Aorta (tissue), 5 donors: ENCODE measurements at places on chromosomes 16 and 17. TPM values are rescaled to one million over a fixed set of nuclear protein-coding genes. Genes with fewer than 3 reads are reported as not detected.

Gene BCL6B
- 16.4 TPM for total RNA-seq

Gene KRT24
- not detected for total RNA-seq

DNA sequence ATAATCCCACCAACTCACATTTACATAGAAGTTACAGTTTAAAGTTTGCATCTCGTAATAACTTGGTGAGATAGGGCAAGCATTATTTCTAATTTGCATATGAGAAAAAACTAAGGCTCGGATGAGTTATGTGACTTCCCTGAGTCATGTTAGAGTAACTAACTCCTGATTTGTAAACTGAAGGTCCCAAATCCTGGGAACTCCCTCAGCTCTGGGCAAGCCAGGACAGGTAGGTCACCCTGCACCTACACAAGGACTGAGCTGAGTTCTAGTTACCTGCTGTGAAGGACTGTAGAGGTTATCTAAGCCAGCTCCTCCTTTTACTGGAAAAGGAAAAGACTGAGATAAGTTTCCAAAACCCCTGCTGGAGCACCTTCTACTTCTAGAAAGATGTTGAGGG lies 92.1 kb upstream of the HLF start:
- DNase-seq: no peak

Gene SCARF1
- total RNA-seq: 31.6 TPM

DNA sequence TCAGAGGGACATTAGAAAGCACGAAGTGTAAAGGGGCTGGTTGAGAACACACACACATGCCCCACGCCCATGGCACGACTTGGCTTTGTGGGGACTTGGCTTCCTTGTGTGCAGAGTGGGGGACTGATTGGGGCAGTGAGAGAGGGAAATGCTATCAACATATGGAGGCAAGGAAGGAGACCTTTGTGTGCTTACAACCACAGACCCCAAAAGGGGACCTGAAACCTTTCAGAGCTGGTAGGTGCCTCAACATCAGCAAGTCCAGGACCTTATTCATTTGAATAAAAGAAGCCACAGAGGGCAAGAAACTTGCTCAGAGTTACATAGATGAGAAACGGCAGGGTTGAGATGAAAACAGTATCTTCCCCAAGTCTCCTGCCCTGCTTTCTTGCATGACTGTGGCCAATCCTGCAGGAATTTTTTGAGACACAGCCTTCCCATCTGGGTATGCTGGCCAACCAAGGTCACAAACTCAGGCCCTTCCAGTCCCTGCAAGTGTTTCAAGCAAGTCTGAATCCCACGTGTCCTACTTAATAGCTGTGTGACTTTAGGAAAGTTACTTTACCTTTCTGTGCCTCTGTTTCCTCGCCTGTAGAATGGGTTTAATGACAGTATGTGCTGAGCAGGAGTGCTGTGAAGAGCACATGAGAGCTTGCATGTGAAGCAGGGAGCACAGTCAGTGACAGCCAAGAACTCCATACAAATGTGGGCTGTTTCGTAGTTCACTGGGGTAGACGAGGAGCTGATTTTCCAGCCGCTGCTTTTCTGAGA lies 26.2 kb downstream of the C16orf78 start:
- DNase-seq: no peak

DNA sequence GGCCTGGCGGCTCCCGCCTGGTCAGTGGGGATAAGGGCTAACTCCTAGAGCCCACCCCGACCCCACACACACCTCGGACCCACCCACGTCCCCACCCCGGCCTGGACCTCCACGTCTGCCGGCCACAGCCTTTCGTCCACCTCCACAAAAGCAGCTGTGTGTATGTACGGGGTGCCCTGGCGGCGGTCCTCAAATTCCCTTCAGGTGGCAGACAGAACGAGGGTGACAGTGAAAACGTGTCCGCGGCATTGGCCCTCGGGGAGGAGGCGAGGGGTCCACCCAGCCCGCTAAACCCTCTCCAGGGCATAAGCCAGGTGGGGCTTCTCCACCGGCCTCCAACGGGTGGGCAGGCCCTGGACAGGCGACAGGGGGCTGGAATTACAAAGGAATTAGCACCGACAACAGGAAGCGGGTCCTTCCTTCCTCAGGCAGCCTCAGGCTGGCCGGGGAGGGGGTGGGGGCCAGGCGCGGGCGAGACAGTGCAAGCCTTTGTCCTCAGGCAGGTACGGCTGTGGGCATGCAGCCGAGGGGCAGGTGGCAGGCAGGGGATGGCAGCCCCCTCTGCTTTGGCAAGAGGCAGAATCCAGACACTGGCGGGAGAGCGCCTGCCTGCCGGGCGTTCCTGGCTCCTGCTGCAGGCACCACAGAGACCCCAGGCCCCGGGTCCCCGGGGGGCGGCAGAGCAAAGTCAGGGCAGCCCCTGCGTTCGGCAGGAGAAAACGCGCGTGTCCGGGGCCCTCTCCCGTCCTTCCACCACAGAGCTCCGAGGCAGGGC lies 12.3 kb upstream of the PITPNA start:
- DNase-seq: no peak

Gene CD300H
- not detected for total RNA-seq

DNA sequence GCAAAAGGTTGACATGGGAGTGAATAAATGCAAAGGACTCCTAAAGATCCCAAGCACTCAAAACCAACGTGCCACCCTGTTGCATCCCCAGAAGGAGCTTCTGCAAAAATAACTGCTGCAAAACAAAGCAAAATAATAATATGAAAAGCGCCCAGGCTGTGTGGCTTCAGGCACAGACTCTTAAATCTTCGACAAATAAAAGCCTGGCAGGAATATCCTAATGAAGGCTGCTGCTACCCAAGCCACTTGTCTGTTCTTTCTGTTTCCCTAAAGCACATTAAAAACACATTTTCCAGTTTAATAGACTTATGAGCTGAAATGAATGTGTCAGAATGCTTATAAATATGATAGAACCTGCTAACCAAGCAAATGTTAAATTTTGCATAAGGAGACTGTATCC lies 154.0 kb downstream of the SLC39A11 start:
- no peak for DNase-seq

DNA sequence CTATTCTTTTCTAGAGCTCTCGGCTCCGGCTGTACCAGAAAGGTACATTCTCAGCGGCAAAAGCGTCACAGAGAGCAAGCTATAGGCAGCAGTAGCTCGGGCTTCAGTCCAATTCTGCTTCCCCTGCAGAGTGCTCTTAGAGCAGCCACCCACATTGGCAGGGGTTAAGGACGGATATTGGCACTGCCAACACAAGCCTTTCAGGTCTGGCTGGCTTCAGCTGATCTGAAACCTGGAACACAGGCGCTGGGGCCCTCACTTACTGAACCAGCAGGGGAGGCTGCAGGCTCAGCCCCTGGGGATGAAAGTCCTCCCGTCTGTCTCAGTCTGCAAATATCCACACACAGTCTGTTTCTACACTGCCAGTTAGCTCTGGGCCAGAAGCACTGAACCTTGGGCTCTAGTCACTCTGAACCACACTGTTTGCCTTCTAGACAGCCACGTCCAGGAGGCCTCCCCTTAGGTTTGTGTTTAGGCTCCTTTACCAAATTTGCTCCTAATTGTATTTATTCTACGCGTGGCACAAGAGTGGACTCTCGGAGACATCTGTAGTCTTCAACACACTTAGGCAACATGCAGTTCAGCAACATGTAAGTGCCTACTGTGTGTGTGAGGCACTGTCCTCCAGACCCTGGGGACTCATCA lies 40.1 kb downstream of the HIC1 start:
- DNase-seq: peak; percentile 80

Gene CASKIN1
- total RNA-seq: 0.15 TPM

GRCh38 chr16:49601576-49601975 lies 228.0 kb downstream of the C16orf78 start:
- DNase-seq: no peak

DNA sequence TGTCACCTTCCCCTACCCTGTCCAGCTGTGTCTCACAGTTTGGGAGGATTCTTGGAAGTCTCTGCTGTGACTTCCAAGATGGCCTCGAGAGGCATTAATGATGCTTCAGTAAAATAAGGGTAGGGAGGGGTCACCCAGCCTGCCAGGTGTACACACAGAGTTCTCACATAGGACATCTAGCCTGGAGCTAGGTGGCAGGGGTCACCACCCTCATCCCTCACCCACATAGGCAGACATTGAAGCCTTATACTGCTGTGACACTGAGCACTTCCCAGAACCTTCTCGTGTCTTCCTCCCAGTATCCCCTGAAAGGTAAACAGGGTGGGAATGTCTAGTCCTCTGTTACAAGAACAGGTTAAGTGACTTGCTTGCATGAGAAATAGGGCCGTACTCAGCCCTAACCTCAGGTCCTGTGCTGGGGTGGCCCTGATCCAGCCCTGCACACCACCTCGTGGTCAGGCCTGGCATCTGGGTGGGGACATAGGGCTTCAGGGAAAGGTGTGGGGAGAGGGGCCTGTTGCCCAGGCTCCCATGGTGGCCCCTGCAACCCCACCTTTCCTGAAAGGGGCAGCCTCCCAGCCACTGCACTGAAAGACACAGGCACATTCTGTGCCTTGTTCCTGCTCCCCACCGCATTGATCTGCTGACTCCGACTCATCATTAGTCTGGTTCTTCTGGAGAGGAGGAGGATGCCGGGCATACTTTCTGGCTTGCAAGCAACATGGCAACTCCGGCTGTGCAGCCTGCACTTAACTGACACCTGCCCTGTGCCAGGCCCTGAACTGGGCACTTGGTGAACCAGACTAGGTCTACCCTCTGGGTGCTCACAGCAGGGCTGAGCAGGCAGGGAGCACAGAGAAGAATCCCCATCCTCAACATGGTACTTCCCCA lies 3.6 kb upstream of the MMP15 start:
- no peak for DNase-seq

Gene SNX20
- total RNA-seq: 2.7 TPM

- DNase-seq: peak; percentile 35
These were observed 8.0 kb upstream of the TSPOAP1 start for GRCh38 chr17:58336456-58337209.

Gene GNAO1
- total RNA-seq: 16.2 TPM

Gene MATCAP1
- 33.8 TPM for total RNA-seq

Gene LDHD
- total RNA-seq: 5.5 TPM

- no peak for DNase-seq
These were observed 36.4 kb downstream of the EFCAB5 start for GRCh38 chr17:29977836-29978235.

Gene ZNF207
- 188 TPM for total RNA-seq

DNA sequence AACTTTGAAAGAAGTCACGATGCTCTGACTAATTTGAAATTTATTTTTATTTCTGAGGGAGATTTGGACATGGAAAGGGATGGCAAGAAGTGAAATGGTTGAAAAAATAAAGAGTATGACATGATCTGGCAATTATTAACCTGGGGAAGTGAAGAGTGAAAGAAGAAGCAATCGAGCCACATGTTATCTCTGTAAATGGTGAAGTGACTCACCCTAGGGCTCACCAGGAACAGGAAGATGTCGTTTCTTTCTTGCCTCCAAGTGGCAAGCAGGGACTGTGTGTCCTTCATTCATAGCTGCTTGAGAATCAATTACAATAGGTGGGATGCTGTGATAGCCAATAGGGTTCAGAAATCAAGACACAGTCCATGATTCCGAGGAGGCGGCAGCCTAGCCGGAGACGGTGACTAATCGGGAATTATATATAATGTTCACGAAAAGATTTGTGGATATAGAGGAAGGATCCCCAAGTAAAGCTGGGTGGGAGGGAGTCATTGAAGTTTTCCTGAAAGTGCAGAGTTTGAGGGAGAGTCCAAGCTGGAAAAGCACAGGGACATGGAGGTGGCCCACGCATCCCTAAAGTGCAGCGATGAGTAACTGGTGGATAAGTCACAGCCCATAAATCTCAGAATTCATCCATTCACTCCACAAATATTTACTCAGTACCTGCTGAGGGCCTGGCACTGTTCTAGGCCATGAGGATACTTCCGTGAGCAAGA lies 18.2 kb upstream of the KRT20 start:
- no peak for DNase-seq

Gene MYO15A
- total RNA-seq: 3.1 TPM

Gene ATP2A1
- total RNA-seq: 0.97 TPM

DNA sequence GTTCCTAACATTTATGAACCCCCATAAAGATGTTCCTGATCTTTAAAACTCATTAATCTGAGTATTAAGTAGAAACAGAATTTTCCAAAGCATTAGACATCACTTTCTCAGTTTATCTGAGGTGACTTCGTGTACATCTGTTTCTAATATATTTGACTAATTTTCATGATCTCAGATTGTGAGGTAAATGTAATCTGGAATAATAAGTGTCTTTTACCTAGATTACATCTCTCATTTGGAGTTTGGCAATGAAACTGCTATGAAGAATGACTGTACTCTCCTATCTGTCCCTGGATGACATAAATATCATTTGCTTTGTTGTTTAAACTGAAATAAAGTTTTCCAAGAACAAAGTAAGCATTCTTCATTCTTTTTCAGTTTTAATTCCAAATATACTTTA lies 55.3 kb downstream of the GDPD1 start:
- no peak for DNase-seq

Gene LGALS9B
- not detected for total RNA-seq

Gene LITAFD
- not detected for total RNA-seq

Gene PABPN1L
- not detected for total RNA-seq

- DNase-seq: no peak
These were observed 188.1 kb upstream of the CCL2 start for GRCh38 chr17:34067011-34067410.
